T-helper 17 cell (primary cell): ENCODE measurements at places on chromosomes 5 and 9.

DNA sequence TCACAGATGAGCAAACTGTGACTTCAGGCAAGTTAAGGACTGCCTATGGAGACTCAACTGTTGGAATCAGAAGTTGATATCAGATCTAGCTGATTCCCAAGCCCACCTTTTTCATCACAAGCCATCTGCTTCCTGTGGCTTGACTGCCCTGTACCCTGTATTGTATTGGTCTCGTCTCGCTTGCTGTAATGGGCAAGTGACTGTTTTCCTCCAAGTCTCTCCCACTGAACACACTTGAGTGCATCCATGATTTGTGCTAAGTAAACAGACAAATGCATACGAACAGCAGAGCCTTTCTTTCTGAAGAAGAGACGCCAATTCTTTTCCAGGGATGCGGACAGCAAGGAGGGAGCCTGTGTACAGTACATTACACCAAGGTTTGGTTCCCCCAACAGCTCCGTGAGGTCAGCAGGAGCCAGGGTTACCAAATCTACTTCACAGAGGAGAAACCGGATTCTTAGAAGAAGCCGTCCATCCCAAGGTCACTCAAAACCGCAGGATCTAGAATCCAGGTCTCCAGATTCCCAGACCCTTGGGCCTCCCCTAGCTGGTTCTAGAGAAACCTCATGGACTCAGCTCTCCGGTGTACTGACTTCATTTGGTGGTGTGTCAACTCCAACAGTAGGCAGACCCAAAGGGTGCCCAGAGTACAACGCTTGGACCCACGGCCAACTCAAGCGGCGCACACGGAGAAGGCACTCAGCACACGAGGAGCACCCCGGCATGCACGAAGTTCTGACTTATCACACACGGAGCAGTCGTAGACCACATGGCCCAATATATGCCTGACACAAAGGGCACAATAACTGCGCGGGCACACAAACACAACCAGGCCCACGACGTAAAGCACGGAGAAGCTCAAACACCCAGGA, 1.1 kb downstream of the BAG1 start:
- no peak for DNase-seq

DNA sequence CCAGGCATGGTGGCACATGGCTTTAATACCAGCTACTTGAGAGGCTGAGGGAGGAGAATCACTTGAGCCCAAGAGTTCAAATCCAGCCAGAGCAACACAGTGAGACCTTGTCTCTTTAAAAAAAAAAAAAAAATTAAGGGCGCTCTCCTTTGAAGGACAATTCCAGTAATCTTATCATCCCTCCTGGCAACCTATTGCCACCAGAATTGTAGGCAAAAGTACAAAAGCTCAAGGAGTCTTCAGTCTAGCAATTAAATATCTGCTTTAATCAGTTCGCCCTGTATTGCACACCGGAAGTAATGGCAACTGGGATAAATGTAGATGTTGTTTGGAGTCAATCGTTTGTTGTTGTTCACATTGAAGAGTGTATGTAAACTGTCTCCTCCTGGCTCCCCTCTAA, 7.7 kb downstream of the SNX18 start:
- DNase-seq = no peak

DNA sequence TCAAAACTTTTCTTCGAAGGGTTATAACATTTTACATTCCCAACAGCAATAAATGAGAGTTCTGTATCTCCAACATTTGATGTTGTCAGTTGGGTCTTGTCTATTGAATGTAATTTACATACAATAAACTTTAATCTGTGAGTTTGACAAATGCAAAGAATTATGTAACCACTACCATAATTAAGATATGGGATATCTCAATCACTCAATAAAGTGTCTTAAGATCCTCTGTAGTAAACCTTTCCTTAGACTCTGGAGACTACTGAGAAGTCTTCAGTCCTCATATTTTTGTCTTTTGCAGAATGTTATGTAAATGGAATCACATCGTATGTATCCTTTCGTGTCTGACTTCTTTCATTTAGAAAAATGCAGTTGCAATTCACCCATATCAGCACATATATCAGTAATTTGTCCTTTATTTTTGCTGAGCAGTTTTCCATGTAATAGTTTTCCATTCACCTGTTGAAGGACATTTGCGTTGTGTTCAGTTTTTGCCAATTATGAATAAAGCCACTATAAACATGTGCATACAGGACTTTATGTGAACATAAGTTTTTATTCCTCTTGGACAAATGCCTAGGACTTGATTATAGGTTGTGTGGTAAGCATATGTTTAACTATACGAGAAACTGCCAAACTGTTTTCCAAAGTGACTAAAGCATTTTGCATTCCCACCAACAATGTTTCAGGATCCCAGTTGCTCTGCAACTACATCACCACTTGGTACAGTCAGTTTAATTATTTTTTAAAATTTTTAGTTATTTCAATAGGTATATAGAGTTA, 784.6 kb upstream of the ZNF608 start:
- DNase-seq = no peak

DNA sequence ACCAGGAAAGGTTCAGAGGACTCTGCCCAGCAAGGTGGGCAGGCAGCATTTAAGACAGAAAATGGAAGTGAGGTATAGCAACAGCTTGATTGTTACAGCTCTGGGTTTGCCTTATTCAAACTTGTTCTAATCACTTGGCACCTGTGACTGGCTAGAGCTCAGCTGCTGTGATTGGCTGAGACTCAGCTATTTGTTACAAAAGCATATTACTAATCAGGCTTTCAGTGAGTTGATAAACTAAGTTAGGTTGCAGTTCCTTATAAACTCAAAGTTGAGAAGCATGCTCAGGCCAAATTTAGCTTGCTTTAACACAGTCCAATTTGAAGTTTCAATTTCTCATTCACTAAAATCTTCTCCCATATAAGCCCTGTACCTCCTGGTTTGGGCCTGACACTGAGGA, 56.3 kb downstream of the GDA start:
- DNase-seq = no peak

DNA sequence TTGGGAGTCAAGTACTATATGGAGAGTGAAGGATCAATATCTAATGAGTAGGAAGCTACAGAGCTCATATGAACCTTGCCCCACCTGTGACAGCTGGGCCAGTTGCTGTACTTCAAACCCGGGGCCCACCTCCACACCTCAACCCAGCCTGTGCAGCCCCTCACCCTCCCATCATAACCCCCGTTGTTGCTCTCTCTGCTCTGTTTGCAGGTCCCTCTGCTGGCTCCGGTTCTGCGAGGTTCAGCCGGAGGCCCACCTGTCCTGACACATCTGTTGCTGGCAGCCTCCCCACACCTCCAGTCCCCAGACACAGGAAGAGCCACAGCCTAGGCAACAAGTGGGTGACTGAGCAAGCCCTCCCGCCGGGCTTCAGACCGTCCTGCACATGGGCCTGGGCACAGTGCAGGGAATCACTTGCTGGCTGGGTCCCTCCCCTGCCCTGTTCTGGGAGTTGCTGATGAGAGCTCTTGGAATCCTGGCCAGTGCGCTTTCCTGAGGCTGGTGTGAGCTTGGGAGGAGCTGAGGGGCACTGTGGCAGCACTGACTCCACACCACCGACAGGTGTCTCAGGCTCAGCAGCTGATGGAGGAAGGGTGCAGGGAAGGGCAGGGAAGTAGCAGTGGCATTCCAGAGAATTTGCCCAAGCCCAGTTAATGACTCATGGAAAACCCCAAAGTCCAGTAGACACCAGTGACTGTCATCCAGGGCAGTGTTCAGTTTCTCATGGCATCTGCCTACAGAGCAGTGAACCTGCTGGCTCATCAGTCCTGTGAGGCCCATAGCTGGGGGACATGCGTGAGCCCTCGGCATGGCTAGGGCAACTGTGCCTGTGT, 69.5 kb upstream of the GARNL3 start:
- no peak for DNase-seq

GRCh38 chr5:175712313-175712680, 54.4 kb downstream of the HRH2 start:
- no peak for DNase-seq

GRCh38 chr9:81191222-81191621, 498.1 kb downstream of the TLE1 start:
- DNase-seq = no peak
